ENCODE measurements at places on chromosomes 4 and X. TPM values are rescaled to one million over a fixed set of nuclear protein-coding genes. Genes with fewer than 3 reads are reported as not detected.

Gene INPP4B
- 7.2 TPM for total RNA-seq

Gene FAAH2
- not detected for total RNA-seq

Gene BGN
- total RNA-seq = not detected

Gene PNMA6F
- total RNA-seq = not detected

Gene NALF2
- 6.7 TPM for total RNA-seq

Gene EREG
- 50.5 TPM for total RNA-seq

Gene SSX4B
- total RNA-seq = not detected

Gene RXFP1
- total RNA-seq = not detected
